ENCODE measurements at places on chromosomes 13 and 19. TPM values are rescaled to one million over a fixed set of nuclear protein-coding genes. Genes with fewer than 3 reads are reported as not detected.

FAM124A gene
- total RNA-seq, result 7.0 TPM

GIPR gene
- not detected for total RNA-seq

GPR4 gene
- 5.7 TPM for total RNA-seq

ZNF563 gene
- total RNA-seq, result 1.5 TPM

ZNF805 gene
- total RNA-seq, result 20.8 TPM

SIGLEC10 gene
- total RNA-seq, result not detected

ZNF254 gene
- 10.7 TPM for total RNA-seq

SLC7A10 gene
- not detected for total RNA-seq

TNFSF11 gene
- total RNA-seq, result not detected

ALOX5AP gene
- not detected for total RNA-seq

SPRED3 gene
- total RNA-seq, result 3.6 TPM

CEACAM16 gene
- not detected for total RNA-seq
